ENCODE measurements at places on chromosomes 12 and 14. TPM values are rescaled to one million over a fixed set of nuclear protein-coding genes. Genes with fewer than 3 reads are reported as not detected.

Gene CLEC9A
- total RNA-seq: not detected

Gene VASH1
- total RNA-seq: 0.16 TPM

Gene RDH16
- 0.53 TPM for total RNA-seq

- DNase-seq: no peak
Measured at GRCh38 chr12:63875703-63876102, 31.2 kb downstream of the SRGAP1 start.

DNA sequence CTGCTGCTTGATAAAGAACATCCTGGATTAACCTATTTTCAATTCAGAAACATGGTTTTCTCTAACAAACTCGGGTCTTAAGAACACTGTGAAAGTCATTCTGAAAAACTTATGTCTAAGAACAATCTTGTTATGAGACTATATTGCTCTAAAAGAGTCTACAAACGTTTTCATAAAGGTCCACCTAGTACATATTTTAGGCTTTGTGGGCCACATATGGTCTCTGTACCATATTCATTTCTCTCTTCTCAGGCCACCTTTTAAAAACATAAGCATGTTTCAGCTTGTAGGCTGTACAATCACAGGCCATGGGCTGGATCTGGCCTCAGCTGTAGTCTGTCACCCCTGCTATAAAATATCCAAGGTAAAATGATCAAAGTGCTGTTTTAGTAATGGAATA is 39.9 kb downstream of the PPP4R3A start:
- no peak for DNase-seq

GRCh38 chr12:46908936-46909635 is 83.3 kb upstream of the SLC38A4 start:
- DNase-seq: no peak

- DNase-seq: no peak
Measured at GRCh38 chr14:56342494-56342942, 224.3 kb downstream of the PELI2 start.

- DNase-seq: no peak
Measured at GRCh38 chr12:17296882-17297281, 690.9 kb upstream of the LMO3 start.

- peak; percentile 87 for DNase-seq
Measured at GRCh38 chr12:51005671-51006070, 20.5 kb downstream of the SLC11A2 start.

Measured in Caco-2 (cell line).